ENCODE measurements at places on chromosomes 11 and 22. TPM values are rescaled to one million over a fixed set of nuclear protein-coding genes. Genes with fewer than 3 reads are reported as not detected.

DNA sequence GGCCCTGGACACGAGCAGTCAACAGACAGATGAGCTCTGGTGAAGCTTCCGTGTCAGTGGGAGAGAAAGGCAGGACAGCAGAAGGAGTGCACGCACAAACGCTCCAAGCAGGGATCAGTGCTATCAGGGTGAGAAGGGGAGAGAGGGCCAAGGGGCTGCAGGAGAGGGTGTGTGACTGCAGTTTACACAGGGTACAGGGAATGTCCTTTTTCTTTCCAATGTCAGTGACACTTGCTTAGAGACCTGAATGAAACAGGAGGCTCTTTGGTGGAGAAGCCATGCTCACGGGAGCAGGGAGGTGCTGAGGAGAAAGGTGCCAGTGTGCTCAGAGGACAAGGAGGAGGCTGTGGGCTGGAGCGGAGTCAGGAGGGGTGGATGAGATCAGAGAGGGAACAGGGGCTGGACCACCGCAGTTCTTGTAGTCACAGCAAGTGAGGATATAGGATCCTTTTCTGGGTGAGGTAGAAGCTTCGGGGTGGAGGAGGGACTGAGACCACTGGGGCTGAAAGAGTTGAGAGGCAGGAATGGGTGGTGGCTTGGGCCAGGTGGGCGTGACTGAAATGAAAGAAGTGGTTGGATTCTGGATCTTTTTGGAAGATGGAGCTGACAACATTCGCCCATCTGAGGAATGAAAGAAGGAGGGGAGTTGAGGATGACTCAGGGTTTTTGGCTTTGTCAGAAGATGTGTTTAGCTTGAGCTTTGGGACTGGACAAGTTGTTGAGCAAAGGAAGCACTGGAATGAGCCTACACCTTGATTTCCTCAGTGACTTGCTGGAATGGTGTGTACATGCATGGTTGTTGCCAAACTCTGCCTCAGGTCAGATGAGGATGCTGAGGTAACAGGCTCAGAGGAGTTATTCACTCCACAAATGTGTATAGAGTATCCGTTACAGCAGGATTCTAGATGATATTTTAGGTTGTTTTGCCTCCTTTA is 87.9 kb downstream of the ADAMTS15 start:
- DNase-seq, result no peak

- no peak for DNase-seq
Observed at GRCh38 chr22:25976356-25976755, 192.9 kb upstream of the SEZ6L start.

The OR4X2 gene
- polyA plus RNA-seq, result not detected

The OR52E1 gene
- polyA plus RNA-seq, result not detected

The ROM1 gene
- 9.0 TPM for polyA plus RNA-seq

GRCh38 chr22:38754751-38755154 is 1.0 kb downstream of the SUN2 start:
- DNase-seq, result peak; percentile 54

GRCh38 chr11:14362611-14363010 is 3.6 kb upstream of the RRAS2 start:
- DNase-seq, result no peak

The PDE2A gene
- polyA plus RNA-seq, result 14.1 TPM

GRCh38 chr11:69696749-69697468 is 6.9 kb downstream of the FGF19 start:
- no peak for DNase-seq

The TSPAN18 gene
- 11.1 TPM for polyA plus RNA-seq

- DNase-seq, result no peak
Observed at GRCh38 chr11:12684816-12685215, 10.6 kb downstream of the TEAD1 start.
